ENCODE measurements at places on chromosomes 6 and 20. TPM values are rescaled to one million over a fixed set of nuclear protein-coding genes. Genes with fewer than 3 reads are reported as not detected.

Gene HLA-G
- total RNA-seq = 0.41 TPM

Gene ANKEF1
- total RNA-seq = 5.2 TPM

Gene PTGIS
- total RNA-seq = 14.3 TPM

Gene FOXQ1
- total RNA-seq = 24.8 TPM

Gene C20orf204
- total RNA-seq = 1.6 TPM

Gene HACE1
- total RNA-seq = 12.7 TPM

Gene PSORS1C2
- total RNA-seq = 0.07 TPM

Gene MAFB
- total RNA-seq = 2.4 TPM

Gene ULBP1
- total RNA-seq = 0.33 TPM

Gene SMOC2
- 0.18 TPM for total RNA-seq

Gene BMP6
- total RNA-seq = 0.37 TPM

Gene MOG
- 2.0 TPM for total RNA-seq

Gene ALDH8A1
- 0.17 TPM for total RNA-seq

Gene ZC2HC1B
- not detected for total RNA-seq

Gene SULF2
- total RNA-seq = 52.0 TPM

Gene ELOVL4
- 4.8 TPM for total RNA-seq

Gene CCDC28A
- 9.9 TPM for total RNA-seq

Gene PNPLA1
- not detected for total RNA-seq

Gene MCHR2
- not detected for total RNA-seq

Gene VNN1
- total RNA-seq = not detected

Gene ELMO2
- total RNA-seq = 34.2 TPM

Gene C6orf15
- total RNA-seq = not detected

Gene MYMX
- total RNA-seq = 5.2 TPM

Gene CRISP1
- total RNA-seq = not detected

Gene LIME1
- total RNA-seq = 10.5 TPM

Gene LCA5
- 2.3 TPM for total RNA-seq

Gene EMILIN3
- total RNA-seq = 7.9 TPM
